ENCODE measurements at places on chromosomes 2 and 18.

- DNase-seq: no peak
Observed at GRCh38 chr2:217430916-217431576, 571.2 kb upstream of the TNP1 start.

DNA sequence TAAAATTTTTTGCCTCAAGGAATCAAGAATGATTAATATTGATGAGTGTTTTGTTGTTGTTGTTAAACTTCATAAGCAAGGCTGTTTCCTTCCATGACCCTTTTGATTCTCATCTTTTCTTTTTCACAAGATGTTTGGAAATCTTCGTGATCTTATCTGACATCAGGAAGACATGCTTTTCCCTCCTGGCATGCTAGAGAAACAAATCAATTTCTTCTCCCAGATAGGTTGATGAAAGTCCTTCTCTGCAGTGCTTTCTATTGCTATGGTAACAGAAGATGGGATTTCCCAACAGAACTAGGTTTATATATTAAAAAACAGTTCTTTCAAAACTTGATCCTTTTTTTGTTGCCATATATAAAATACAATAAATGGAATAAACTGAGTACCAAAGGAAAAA lies 85.2 kb downstream of the EML6 start:
- no peak for DNase-seq

- no peak for DNase-seq
Observed at GRCh38 chr2:206642075-206643025, at the start of gene FAM237A. TSS of gene FAM237A (plus strand) at chr2:206642487. CDS start at chr2:206644237, 1,750 bp downstream.

- no peak for DNase-seq
Observed at GRCh38 chr2:201139836-201140604, 24.1 kb downstream of the CFLAR start.

DNA sequence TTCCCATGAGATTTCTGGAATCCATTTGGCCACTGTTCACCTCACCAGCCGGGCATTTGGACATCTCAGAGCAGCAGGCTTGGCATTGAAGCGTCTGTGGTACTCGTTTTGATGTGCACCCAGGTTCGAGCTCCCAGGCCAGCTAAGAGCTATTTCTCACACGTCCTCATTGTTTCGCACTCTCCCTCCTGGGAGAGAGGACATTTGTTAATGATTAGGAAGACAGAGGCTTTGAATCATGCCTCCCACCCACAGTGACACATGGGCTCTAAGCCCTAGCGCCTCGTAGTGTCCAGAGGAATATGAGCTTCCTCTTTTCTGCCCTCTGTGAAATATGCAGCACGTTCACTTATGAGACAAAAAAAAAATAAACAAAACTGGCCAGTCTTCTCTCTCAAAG lies 361.8 kb downstream of the RND3 start:
- no peak for DNase-seq

DNA sequence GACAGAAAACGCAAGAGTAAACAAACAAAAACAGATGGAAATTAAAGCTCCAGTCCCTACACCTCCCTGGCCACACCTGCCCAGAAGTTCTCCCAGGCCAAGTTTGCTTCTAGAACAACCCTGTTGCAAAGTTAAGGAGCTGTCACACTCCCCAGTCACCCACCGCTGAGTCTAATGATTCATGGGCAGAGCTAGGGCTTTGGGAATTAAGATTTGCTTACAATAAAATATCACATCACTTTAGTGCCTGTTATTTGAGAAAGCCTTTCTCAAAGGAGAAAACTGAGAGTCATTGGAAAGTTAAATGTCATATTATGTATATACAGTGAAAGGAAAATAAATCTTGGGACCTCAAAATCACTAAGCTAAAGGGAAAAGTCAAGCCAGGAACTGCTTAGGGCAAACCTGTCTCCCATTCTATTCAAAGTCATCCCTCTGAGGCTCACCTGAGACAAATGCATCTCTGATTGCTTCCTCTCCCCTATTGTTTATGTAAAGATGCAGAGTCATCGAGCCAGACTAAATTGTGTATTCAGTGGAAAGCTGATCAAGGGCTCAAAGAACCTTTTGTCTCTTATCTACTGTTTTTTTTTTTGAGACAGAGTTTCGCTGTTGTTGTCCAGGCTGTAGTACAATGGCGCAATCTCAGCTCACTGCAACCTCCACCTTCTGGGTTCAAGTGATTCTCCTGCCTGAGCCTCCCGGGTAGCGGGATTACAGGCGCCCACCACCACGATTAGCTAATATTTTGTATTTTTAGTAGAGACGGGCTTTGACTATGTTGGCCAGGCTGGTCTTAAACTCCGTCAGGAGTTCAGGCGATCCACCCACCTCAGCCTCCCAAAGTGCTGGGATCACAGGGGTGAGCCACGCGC lies 2.8 kb downstream of the CRYGB start:
- peak; percentile 8 for DNase-seq

GRCh38 chr2:216372761-216373291 lies 543 bp upstream of the MARCHF4 start:
- DNase-seq: no peak

Measured in NCI-H1436 treated with DMSO at 0.1 percent for 48 hours (cell line).